ENCODE measurements at places on chromosomes 7 and 10.
A peak's percentile ranks its signal among the peaks of the same experiment; 100 is the strongest.

GRCh38 chr7:155202106-155202871 lies 95.4 kb upstream of the INSIG1 start:
- no peak for DNase-seq

DNA sequence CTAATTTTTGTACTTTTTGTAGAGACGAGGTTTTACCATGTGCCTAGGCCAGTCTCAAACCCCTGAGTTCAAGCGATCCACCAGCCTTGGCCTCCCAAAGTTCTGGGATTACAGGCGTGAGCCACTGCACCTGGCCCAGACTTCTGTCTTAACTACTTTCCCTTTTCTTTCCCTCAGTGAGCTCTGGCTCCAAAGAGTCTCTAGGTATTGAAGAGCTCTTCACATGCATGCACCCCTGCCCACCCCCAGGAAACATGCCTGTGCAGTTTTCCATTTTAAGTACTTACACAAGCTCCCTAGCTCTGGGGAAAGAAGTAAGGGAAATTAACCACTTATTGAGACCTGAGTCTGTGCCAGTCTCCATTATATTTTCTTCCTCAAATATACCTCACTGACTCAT lies 2.0 kb downstream of the MYOZ1 start:
- no peak for DNase-seq

- DNase-seq, result no peak
Measured at GRCh38 chr10:114393482-114393881, 10.8 kb downstream of the AFAP1L2 start.

DNA sequence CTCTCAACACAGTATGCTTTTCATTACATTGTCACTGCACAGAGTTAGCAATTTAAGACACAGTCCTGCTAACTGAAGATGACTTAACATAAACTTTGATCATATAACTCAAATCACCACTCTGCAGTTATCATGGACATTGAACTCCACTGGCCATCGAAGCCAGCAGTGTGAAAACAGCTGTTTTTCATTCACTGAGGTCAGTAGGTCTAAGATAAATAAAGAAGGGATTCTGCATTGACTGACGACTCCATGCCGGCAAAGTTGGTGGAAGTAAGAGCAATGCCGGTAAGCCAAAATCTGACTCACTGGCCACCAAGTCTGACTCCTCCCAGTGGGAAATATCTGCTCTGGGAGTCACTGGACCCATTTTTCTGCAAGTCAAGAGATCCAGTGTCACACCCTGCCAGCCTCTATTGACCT lies 449.9 kb upstream of the ANKRD30A start:
- DNase-seq, result no peak

DNA sequence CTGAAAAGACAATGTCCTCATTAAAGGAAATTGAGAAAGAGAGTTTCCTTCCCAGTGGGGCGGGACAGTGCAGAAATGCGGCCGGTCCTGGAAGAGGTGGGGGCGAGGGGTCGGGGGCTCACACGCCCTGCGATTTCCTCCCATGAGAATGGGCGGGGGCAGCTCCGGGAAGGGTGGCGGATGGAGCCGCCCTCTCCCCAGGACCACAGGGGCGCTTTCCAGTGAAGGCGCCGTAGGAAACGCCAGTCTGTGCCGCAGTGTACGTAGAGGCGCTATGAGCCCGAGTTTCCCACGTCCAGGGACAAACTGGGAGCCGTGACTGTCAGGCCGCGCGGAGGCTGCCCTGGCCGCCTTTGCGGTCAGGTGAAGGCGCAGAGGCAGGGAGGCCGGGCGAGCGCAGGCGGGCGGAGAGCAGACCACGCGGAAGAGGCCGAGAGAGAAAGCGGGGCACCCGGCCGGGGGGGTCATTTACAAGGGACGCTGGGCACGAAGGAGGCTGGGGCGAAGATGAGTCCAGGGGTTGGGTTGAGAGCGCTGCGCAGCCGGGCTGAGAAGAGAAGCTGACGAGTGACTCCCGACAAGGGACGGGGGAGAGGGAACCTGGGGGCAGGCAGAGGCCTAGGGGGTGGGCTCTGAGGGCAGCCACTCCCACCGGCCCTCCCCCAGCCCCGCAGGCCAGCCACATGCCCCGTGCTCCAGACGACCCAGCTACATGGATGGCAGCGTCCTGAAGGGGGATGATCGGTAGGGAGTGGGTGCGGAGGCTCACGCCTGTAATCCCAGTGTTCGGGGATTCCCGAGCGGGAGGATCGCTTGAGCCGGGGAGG lies 45.0 kb downstream of the ALOX5 start:
- DNase-seq, result no peak

GRCh38 chr10:93408783-93409182 lies 73.4 kb downstream of the MYOF start:
- DNase-seq, result no peak

- DNase-seq, result no peak
Measured at GRCh38 chr10:110641256-110641655, 2.9 kb upstream of the RBM20 start.

DNA sequence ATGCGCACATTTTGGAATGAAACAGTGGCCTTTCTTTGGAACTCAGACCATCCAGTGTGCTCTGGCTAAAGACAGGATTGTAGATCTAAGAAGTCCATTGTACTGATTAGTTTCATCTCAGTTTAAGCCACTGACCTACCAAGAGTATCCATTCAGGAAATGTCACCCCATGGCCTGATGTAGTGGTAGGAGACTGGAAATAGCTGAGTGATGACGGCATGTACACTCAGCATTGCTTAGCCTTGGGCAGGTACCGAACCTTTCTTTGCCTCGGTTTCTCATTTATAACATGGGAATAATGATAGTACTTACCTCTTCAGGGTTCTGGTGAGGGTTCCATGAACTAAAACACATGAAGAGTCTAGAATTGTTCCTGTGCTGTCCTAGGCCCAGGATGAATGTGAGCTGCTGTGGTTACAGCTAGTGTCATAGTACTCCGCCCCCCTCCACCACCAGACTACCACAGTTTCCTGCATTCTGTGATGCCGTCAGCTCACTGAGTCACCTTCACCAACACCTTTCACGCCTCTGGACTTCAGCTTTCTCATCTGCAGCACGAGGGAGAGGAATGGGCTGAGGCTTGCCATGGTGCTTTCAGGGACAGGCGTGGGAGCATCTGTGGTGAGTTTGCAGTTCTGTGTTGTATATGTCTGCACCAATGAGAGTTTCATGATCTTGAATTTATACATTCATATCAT lies 484.0 kb upstream of the GALNT17 start:
- peak; percentile 7 for DNase-seq

GRCh38 chr10:127228195-127228787 lies 31.9 kb upstream of the INSYN2A start:
- DNase-seq, result no peak

DNA sequence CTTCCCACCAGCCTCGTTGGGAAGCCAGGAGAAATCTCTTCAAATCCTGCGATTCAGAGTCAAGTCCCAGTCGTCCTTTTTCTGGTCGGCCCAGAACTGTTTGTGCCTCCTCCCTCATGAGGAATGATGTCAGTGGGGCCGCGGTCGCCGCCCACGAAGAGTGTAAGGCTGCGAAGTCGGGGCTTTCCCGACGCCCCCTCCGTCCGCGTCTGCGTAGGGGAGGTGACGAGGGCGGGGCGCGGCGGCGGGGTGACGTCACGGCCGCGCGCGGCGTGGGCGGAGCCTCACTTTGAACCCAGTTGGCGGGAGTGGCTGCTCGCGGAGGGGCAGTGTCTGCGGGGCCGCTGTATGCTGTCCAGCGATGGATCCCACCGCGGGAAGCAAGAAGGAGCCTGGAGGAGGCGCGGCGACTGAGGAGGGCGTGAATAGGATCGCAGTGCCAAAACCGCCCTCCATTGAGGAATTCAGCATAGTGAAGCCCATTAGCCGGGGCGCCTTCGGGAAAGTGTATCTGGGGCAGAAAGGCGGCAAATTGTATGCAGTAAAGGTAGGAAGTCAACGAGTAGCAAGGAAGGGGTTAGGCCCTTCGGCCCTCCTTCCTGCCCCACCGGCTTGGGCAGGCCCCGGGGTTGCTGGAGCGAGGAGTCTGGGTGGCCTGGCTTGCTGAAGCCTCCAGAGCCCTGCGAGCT lies at the start of gene MASTL:
TSS of gene MASTL (plus strand) at position 287 of the 689 bp plus-strand sequence. CDS start at position 362, 75 bp downstream.
- DNase-seq, result peak; percentile 90

DNA sequence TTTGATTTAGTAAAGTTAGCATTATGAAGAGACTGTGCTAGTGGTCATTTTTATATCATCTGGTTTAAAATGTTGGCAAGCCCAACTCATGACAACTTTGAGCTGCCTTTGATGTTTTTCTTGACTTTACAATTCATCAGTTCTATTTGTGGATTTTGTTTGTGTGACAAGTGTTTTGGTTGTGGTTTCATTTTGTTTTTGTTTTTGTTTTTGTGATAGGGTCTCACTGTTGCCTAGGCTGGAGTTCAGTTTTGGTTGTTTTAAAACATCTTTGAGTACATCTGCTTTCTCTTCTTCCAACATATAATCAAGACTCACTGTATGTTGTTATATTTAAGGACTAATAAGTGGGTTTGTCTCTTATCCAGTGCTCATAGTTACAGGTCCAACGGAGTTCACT lies 17.6 kb upstream of the SFR1 start:
- no peak for DNase-seq

DNA sequence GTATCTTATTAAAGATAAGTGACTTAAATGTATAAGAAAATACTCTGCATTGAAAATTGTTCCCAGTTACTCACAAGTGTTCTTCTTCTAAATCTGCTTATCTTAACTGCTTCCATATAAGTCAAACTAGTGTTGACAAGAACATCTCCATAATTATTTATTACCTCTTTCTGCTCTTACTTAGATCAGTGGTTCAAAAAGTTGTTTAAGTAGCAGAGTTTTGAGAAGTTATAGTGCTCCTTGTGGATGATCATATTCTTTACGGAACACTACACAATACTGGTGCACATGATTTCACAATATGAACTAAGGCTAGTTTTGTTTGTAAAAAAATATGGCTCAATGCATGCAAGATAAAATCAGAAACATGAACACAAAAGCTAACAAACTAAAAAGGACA lies 168.4 kb downstream of the SEMA3D start:
- DNase-seq, result no peak

DNA sequence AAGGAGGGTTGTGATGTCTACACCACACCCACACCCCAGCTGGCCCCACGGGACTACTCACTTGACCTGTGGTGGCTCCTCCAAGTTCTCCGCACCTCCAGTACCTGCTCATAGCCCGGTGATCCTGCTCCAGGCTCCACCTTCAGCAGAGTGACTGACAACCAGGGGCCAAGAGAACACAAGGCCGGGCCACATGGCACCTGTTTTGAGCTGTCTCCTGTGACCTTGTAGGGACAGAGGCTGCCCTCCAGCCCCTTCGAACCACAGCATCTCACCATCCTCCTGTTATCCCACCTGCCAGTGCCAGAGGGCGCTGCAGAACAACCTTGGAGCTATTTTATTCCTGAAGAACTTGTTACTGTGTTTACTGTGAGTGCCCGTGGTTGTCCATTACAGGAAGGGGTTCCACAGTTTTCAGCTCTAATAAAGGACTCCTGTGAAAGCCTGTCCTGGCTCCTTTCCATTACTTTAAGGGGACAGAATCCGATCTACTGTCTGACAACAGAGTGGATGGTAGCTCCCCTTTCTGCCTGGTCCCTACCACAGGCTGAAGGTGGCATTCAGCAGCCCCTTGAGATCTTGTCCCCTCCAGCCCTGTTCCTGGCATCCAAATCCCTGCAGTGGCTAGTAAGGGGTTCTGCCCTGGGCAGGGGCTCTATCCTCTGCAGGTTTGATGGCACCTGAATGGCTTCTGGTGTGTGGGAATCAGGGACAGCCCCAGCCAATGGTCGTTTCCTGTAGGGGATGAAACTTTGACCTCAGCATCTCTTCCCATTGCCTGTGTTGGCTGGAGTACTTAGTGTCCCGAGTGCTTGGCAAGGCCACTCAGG lies 50.8 kb downstream of the C10orf120 start:
- no peak for DNase-seq

GRCh38 chr10:14583252-14583651 lies 191.4 kb downstream of the FAM107B start:
- DNase-seq, result no peak

- no peak for DNase-seq
Measured at GRCh38 chr10:17989908-17990767, 38.4 kb downstream of the SLC39A12 start.

DNA sequence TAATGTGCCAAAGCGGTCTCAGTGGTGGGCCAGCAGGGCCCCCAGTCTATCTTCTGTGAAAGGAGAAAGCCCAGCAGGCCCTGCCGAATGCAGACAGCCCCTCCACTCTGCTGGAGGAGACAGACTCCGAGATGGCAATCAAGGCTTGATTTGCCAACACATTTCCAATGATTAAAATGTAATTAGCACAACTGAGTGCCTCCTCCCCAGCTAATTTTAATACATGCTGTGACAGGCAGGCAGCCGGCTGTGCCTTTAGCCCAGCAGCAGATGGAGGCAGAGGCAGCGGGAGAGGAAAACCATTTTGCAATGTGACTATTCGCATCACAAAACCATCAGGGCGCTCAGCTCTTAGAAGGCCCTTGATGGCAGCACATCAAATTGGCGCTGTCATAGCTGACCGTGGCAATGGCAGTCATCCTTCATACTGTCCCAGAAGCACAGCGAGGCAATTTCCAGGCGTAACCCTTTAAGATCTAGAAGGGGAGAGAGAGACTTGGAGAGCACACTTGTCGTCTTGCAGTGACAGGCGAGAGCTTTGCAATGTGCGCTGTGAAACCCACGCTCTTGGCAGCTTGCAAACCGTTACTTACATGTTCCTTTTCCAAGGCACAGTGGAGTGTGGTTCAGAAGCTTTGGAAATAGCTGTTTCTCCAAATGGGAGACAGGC lies 714.8 kb upstream of the GALNT17 start:
- no peak for DNase-seq

DNA sequence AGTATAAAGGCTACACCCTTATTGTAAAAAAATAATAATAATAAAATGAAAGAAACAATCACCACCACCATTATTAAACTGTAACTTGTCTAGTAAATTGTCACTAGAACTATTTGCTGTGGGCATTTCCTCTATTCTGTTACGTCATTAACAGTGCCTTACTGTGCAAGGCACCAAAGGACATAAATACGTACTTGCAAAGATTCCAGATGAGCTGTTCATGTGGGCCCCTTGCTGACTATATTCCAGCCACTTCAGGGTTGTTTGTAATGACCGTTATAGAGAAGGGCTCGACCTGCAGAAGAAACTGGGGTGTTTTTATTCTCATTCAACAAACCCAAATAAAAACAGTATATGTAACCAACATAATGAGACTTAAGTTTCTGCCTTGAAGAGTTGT lies 60.4 kb downstream of the KLRG2 start:
- no peak for DNase-seq

DNA sequence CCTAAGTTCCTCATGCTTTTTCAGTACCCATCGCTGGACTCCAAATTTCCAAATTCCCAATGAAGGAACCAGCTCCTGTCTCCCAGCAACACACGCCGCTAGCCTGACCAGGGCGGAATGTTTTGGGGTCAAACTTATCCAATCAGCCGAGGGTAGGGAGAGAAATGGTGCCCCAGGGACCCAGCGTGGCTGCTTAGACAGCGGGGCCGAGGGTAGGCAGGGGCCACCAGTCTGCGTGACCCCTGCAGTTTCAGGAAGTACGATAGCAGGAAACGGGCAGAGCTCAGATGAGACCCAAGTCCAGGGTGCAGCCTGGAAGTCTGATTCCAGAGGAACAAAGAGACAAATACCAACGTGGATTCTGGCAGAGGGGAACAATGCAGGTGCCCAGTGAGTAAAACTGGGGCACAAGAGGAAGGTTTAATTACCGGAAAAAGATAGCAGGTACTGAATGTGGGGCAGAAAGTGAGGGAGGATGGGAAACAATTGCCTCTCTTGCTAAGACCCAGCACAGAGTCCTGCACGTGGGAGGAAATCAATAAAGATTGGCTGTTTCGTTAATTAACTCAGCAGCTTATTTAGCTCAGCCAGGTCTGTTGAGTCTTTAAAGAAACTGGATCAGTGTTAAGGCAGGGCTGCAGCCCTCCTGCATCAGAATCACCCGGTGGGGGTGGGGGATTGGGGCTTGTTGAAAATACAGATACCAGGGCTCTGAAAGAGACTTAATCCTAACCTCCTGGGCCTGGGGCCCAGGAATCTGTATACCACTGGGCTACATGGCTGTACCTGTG lies 50.4 kb upstream of the NFE2L3 start:
- DNase-seq, result peak; percentile 43
